ENCODE measurements at places on chromosomes 11 and 22.

GRCh38 chr11:34147581-34147980 lies 42.2 kb downstream of the NAT10 start:
- no peak for DNase-seq

- peak; percentile 18 for DNase-seq
These were observed 12.8 kb downstream of the PARVG start for GRCh38 chr22:44193535-44193891.

- DNase-seq, result no peak
These were observed 9.2 kb upstream of the TSKU start for GRCh38 chr11:76773921-76774361.

- no peak for DNase-seq
These were observed 12.3 kb downstream of the HYOU1 start for GRCh38 chr11:119044708-119045107.

GRCh38 chr11:131658414-131658813 lies 288.0 kb downstream of the NTM start:
- DNase-seq, result no peak

GRCh38 chr11:130089674-130090073 lies 20.0 kb downstream of the APLP2 start:
- no peak for DNase-seq

DNA sequence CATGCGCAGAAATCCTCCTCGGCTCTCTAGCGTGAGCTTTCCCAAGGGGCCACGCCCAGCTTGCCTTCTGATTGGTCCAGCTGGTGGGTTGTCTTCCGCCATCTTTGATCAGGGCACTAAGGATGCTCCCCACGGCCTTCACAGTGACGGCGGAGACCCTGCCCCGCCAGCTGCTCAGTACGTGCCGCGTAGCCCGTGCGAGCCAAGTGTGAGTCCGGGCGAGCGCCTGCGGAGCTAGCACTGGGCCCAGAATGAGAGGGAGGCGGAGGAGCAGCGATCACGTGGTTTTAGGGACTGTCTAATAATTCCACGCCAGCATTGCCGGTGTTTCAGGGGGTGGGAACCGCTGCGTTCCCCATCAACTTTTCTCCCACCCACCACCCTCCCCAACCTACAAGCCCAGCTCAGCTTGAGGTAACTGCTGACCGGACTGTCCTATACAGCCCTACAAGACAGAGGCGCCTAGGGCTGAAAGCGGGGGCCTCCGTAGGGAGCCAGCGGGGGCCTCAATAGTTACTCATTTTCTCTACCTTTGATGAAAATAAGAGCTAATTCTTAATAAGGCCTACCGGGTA lies 1.5 kb upstream of the MTFP1 start:
- peak; percentile 100 for DNase-seq

DNA sequence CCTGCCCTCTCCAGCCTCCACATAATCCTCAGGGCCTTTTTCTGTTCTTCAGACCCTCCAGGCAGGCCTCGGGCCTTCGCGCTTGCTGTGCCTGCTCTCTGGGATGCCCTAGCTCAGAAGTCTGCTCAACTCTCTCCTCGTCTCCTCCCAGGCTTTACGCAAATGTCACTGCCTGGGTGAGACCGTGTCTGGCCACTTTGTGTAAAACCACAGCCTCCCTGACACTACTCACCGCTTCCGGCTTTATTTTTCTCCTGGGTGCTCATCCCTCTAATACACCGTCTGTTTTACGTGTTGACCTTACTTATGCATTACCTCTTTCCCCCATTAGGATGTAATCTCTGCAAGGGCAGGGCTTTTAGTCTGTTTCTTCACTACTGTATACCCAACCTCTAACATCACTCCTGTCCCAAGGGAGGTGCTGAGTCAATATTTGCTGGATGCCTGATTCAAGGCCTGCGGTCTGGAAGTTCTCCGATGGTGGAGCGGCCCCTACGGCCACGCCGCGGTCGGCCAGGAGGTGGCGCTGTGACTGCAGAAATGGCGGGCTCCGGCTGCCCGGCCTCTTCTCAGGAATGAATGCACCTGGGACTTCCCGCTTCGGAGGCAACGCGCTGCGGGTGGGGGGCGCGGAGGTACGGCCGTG lies 58.2 kb upstream of the THY1 start:
- peak; percentile 70 for DNase-seq

DNA sequence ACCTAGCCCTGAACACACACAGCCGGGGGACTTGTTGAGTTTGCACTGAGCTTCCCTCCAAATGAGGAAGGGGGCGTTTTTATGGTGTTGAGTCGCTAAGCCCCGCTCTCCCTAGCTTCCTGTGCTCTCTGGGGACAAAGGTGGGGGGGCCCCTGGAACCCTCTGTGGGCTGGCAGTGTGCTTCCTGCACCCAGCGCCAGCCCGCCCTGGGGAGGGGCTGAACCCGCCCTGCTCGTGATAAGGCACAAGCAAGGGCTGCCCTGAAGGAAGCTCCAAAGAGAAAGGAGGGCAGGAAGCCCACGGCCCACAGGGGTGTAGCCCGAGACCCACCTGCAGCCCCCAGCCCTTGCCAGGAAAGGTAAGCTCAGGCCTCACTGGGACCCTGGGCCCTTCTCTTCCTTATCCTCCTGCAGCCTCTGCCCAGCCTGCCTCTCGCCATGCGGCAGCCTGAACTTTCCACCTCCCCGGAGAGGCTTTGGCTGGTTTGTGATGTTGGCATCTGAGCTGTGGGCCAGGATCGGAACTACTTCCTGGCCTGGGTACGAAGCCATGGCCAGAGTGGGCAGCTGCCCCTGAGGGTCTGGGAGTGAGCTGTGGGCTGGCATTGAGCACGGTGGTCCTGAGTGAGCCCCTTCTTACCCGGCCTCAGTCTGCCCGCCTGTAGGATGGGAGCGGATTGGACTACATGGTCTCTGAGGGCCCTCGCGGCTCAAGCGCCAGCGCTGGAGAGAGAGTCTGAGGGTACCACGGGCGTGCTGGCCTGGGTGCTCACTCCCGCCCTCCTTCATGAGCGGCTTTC lies at the start of gene FERMT3:
FERMT3 (plus strand) TSS at position 265 of the 799 bp plus-strand sequence. CDS start 644 bp downstream, outside the sequence.
- peak; percentile 84 for DNase-seq

- DNase-seq, result no peak
These were observed 138.1 kb downstream of the SBF2 start for GRCh38 chr11:10155793-10156490.

DNA sequence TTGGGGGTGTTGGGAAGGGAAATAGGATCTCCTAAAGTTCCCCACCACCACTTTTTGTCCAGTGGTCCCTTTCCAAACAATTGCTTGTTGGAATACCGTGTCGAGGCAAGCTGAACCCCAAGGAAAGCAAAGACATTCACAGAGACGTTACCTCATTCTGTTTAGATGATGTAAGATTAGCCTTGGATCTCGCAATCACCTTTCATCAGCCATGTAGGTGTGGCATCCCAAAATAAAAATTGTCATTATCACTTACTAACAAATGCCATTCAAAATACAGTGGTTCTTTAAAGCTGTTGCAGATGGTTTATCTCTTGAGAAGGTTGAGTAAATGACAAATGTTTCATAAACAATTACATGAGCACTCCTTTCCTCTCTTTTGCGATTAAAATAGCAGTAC lies 86.5 kb upstream of the SLC25A18 start:
- DNase-seq, result no peak

DNA sequence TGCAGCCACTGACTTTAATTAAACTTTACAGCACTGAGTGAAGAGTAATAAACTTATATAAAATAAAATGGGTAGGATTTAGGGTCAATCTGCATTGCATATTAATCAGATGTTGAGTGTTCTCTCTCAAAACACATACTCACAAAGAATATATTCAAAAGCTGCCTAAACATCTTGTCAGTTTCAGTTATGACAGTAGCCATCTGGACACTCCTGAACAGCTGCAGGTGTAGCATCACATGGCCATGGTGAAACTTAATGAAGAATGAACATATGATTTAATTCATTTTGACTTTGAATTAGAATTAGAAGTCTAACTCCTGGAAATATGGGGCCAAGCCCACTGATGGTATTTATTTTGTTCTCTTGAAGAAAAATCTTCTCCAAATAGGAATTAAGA lies 684.3 kb upstream of the RAG2 start:
- no peak for DNase-seq
